ENCODE measurements at places on chromosomes 6 and 20.

GRCh38 chr6:90701146-90701781 lies 114.4 kb upstream of the MAP3K7 start:
- DNase-seq: no peak

GRCh38 chr6:7190791-7191190 lies 83.0 kb downstream of the RREB1 start:
- no peak for DNase-seq

DNA sequence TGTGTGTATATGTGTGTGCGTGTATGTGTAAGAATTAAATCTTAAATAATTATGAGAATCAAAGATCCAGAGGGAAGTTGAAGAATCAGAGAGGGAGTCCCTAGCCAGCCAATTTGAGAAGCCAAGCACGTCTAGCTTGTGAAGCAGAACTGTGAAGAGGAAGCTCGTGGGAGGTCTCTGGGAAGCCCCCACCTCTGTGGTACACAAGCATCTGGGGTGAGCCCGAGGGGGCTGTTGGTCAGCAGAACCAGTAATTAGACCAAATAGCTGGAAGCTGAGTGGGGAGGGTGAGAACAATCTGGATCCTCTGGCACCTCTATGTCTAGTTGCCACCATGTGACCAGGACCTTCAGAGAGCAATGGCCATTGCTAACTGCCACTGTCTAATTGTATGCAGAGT lies 310.0 kb upstream of the PRND start:
- DNase-seq: no peak

DNA sequence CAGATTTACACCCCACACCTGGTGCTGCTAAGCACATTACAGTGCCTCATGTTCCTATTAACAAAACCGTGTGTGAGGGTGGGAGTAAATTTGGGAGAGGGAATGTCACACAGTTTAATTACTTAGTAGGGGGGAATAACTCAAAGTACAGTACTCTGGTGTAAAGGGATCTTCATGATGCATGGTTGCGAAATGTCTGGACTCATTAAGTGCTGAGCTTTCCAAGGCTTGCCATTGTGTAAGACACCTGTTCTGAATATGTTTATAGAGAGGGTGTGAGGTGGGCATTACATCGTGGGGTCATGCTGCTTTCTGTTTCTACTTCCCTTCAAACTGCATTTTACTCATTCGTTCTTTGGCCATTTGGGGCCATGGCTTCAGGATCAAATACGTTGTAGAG lies 181.2 kb downstream of the ADGRG6 start:
- DNase-seq: no peak

DNA sequence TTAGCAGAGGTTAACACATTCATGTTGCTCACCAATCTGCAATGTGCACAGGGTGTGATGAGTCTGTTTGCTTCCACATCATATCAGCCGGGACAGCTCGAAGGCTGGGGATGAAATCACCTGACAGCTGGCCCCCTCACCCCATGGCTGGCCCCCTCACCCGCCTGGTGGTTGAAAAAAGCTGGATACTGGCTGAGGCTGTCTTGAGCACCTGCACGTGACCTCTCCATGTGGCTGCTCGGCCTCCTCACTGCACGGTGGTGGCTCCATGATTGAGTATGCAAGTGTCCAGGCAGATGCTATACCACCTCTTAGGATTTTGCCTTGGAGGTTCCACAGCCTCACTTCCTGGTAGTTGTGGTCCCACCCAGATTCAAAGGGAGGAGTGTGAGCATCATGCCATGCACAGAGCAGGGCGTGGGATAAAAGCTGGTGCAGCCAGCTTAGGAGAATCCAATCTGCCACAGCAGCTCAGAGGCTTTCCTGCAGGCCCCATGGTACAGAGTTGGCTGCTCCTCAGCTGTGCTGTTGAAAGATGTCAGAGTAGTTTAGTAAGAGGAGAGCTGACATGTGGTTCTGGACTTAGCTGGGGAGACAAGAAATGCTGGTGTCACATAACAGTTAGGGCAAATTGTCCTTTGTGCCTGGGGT lies 29.6 kb upstream of the SYNDIG1 start:
- DNase-seq: no peak

GRCh38 chr6:110188791-110189190 lies 8.6 kb downstream of the CDC40 start:
- DNase-seq: no peak

DNA sequence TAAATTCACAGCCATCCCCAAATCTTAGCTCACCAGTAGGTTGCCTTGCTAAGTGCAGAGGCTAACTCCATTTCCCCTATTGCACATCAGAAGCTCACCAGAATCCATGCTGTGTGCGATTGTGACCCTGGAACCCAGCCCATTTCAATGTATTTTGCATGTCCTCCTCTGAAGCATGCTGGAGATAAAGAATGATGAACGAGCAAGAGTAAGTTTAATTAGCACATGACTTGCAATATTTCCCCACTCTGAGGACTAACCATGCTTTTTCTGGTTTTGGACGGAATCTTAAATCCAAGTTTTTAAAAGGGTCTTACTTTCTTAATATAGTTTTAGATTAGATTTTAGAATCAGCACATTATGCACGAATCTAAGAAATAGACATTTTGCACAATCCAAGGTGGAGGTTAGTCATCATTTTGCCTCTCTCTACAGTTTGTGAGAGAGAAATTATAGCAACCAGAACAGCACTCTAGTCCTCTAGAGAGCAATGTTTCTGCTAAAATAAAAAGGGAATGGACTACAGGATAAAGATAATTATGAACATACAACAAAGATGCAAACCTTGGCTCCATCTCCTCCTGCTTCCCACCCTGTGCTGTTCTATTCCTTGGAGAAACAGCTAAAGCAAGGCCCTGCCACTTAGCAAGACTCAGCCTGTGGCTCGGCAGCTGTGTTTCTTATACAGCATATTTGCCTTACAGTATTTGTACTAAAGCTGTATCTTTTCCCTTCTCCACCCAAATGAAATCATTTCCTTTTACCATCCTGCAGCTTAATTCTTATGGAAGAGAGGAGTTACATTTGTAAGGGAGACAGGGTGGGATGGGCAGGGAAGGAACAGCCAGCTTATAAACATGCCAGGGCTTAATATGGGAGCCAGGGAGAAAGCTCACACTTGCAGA lies 24.9 kb upstream of the LAMA4 start:
- no peak for DNase-seq

- DNase-seq: no peak
Observed at GRCh38 chr6:36050947-36051710, 23.5 kb downstream of the MAPK14 start.

- DNase-seq: no peak
Observed at GRCh38 chr6:15735567-15736265, 72.9 kb upstream of the DTNBP1 start.

DNA sequence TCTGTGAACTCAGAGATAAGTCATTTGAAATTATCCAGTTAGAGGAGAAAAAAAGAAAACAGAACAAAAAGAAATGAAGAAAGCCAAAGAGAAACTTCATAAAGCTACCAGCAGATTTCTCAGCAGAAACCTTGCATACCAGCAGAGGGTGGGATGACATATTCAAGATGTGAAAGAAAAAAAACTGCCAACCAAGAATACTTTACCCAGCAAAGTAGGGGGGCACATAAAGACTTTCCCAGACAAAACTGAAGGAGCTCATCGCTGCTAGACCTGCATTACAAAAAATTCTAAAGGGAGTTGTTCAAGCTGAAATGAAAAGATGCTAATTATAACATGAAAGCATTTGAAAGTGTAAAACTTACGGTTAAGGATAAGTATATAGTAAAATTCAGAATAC lies 246.3 kb downstream of the FNDC1 start:
- DNase-seq: no peak

GRCh38 chr6:125346926-125347563 lies 45.3 kb upstream of the HDDC2 start:
- DNase-seq: no peak

DNA sequence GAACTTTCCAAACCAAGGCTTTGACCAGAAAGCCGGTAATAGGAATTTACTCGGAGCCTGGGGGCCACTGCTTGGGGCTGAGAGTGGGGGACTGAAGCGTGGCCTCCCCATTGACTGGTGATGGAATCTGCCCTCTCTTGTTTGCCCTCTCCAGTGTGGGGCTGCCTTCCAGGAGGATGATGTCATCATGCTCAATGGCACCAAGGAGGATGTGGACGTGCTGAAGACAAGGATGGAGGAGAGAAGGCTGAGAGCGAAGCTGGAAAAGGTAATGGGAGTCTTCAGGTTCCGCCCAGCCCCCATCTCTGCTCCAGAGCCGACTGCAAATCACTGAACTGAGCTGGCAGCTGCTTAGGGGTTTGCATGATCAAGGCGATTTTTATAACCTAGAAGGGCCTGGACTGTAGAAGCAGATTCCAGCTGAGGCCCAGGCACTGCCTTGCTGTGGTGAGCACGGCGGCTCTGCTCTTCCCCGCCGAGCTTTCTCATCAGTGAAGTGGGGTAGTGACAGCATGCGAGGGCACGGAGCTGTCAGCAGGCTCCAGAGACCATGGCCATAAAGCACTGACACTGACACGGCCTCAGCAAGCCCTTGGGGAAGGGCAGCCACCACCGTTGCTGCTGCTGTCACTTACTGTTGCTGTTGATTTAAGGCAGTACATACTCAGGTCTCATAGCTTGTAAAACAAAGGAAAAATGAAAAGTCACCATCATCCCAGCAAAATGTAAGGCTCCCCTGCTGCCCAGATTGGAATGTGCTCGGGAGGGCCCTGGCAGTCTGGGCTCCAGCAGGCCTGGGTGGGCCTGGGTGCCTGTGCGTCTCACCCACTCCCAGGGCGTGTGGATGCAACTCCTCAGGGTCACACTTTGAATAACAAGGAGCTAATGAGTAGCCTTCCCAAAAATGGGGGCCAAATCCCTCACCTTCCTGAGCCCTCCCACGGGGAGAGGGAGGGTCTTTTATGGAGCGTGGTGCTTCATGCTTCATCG lies 11.1 kb upstream of the FAM209A start:
- DNase-seq: no peak

DNA sequence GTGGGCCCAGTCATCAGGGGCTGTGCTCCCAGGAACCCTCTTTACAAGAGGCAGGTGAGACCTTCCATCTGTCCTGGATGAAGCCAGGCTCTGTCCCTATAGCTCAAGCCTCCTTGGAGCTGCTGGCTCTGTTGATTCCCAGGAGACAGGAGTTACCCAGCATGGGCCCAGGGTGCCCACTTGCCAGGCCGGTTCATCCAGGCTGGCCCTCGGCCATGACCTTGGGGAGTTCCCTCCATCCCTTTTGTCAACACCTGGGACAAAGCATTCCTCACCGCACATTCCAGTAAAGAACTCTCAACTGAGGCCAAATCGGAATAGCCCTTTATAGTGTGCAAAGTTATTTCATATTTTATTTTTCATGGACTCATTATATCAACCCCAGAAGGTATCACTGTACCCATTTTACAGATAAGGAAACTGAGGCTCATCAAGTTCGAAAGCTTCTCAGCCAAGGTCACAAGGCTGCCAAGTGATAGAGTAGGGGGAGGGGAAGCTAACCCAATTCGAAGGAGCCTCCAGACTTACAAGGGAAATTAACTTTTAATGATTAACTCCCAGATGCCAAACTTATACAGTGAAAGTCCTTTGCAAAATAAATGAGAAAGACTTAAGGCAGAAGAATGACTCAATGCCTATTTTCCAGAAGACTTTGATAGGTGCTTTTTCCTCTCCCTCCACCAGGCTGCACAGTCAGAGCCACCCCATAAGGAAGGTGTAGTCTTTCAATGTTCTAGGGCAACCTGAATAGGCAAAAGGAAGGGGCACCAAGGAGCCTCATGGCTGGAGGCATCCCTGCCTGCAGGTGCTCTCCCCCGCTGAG lies 18.5 kb downstream of the SDC4 start:
- no peak for DNase-seq

GRCh38 chr6:139327038-139327437 lies 35.2 kb upstream of the TXLNB start:
- no peak for DNase-seq

DNA sequence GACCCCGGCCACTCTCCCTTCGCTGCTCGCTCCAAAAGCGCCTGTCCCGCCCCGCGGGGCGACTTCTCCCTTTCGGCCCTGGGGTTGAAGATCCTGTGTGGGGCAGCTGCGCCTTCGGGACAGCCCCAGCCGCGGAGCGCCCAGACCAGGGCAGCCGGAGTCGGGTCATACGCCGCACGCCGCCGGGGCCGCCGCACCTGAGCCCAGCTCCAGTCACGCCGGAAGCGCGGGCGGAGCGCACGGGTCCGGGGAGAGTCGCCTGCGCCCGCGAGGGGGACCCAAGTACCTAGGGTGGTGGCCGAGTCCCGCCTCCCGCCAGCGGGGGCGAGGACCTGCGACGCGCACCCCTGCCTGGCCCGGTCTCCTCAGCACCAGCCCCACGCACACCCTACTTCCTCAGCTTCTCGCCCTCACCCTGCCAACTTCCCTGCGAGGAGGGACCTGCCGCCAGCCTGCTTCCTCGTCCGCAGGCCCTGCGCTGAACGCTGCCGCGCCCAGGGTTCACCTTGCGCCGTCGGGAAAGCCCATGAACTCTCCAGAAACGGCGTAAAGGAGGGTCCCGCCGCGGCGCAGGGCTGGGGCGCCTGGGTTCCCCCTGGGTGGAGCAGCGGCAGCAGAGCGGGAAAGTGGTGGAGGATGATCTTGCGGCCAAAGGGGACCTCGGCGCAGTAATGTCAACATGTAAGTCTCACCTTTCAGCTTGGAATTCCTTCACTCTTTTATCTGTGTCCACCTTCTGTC lies at the start of gene ADGRG6:
Gene ADGRG6, plus strand, starts transcription at position 357 of the 741 bp plus-strand sequence. Its CDS starts 323 bp downstream, at position 680.
- DNase-seq: no peak

- DNase-seq: no peak
Observed at GRCh38 chr6:163861627-163862026, 447.1 kb downstream of the QKI start.

DNA sequence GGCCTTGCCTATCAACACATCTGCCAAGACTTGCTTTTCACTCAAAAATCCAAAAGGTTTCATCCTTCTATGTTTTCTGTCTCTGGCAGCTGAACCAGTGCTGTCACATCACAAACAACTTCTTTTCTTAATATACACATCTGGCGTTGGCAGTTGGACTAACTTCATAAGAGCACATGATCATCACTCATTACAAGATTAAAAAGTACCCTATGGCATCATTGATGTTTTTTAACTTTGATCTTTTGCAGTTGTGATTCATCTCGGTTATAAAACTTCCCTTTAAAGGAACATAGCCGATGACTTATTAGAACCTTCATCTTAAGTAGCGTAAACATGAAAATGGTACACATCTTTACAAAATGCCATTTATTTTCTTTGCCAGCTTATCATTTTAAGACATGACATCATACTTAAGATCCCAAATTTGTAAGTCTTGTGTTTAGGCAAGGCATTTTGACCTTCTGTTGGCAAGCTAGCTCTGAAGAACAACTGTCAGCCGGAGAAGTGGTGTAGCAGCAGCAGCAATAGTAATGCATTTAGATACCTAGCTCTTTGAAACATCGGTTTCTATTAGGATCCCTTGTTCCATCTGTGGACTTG lies 64.2 kb upstream of the SUPT3H start:
- DNase-seq: no peak

- DNase-seq: no peak
Observed at GRCh38 chr6:78101387-78101786, 448.5 kb downstream of the MEI4 start.

All from NCI-H1092 (cell line).